ENCODE measurements at places on chromosomes 11 and 22.
A peak's percentile ranks its signal among the peaks of the same experiment; 100 is the strongest.

- no peak for DNase-seq
Observed at GRCh38 chr11:132719684-132720083, 812.6 kb downstream of the OPCML start.

DNA sequence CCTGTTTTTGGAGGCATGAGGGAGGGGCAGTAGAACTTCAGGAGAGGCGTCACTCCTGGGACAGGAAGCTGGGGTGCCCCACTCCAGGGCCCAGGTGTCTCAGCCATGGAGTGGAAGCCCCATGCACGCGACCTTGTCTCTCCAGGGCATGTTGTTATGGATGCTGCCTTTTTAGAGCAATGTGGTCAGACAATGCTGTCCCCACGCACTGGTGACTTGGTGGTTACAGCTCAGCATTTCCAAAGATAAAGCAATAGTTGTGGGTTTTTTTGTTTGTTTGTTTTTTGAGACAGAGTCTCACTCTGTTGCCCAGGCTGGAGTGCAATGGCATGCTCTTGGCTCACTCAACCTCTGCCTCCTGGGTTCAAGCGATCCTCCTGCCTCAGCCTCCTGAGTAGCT lies 22.3 kb downstream of the EIF4G2 start:
- no peak for DNase-seq

DNA sequence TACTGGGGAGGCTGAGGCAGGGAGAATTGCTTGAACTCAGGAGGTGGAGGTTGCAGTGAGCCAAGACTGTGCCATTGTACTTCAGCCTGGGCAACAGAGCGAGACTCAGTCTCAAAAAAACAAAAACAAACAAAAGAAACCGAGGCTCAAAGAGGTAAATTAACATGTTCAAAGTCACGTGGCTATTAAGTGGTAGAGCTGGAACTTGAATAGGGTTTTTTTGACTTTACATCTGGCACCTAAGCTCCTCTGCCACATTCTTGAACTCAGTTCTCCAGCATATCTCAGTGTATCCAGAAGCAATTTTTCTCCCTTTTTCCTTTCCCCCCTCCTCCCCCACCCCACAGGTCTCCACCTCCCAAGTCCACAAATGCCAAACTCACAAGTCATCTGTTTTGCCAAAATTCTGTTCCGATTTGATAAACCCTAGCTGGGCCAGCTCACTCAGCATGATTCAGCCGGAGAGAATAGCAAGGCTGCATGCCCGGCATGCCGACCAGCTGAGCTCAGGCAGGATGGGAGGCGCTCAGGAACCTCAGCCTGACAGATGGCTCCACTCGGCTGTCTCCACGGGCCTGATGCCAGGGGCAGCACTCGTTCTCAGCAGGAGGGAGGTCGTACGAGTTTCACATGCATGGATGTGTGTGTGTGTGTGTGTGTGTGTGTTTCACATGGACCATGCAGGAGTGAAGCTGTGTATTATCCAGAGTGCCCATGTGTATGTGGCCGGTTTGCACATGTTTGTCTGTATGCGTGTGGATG lies 63.2 kb upstream of the RRAS2 start:
- DNase-seq: peak; percentile 32

DNA sequence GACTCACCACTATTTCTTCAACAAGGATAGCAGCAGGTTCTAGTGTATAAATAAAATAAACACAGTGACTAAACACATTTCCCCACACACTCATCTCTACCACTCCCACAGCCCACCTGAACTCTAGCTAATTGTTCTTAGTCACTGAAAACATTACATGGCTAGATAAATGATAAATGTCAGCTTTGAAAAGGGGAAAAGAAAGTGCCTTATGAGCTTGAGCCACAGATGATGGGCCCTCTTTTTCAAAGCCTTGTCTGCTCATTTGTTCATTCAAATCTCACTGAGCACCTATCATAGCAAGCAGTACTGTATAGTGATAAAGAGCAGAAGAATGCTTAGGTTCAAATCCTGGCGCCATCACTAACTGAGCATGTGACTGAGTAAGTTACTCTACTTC lies 58.3 kb downstream of the SIK3 start:
- DNase-seq: no peak

GRCh38 chr22:20396639-20397038 lies 2.7 kb downstream of the ZNF74 start:
- DNase-seq: no peak

GRCh38 chr11:120682866-120683265 lies 171.3 kb downstream of the GRIK4 start:
- DNase-seq: no peak

DNA sequence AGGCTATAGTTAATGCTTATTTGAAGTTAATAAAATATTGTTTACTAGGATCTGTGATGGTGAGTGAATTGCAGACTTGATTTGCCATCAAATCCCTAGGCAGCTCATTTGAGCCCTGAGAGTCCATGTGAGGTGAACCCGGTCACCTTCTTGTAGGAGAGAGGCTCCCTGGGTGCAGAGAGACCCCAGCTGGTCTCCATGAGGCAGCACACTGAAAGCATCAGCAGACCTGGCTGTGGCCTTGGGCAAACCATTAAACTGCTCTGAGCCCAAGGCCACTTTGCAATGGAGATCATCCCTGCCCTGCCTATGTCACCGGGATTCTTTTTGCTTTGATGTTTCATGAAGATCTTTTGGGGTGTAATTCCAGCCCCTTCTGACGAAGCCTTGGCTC lies 125.2 kb downstream of the MICAL2 start:
- peak; percentile 2 for DNase-seq

DNA sequence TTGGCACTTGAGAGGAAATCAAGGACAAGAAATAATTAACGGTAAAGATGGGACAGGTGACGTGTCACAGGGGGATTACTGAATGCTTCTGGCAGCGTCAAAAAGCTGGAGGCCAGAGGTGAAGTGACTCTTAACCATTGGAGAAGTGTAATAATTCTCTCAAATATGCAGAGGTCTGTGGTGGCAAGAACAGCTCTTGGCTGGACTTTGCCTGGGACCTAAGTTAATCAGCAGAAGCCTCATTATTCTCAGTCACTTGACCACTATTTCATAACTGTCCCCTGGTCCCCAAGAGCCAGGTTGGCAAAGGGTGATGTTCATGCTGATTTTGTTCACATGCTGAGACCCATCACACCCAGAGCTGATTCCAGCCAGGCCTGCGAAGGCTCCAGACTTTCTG lies 72.9 kb downstream of the TIMP3 start:
- DNase-seq: no peak

GRCh38 chr22:47064016-47064415 lies 301.6 kb downstream of the TBC1D22A start:
- DNase-seq: no peak

DNA sequence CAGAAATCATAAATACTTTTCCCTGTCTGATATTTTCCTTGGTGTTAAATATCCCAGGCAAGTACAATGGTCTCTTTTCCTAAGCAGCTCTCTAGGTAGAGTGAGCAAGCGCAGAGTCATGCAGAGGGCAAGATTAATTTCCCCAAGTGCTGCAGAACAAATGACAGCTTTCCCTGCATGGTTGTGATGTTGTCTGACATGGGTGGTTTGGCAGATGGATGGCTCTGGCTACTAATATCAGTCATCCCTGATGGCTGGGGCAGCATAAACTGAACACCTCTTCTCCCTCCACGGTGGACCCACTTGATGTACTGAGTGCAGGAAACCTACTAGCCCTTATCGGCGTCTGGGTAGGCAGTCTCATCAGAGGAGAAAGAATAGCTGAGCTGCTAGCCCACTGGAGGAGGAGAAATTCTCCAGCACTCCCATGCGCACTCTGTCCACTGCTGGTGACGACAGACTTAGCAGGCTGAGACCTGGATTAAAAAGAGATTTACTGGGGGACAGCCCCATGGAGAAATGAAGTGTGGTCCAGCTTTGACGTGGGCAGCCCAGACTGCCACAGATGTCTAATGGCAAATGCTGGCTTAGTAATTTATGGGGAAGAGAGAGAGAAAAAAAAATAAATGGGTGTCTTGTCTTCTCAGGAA lies 202.9 kb downstream of the DBX1 start:
- no peak for DNase-seq

- no peak for DNase-seq
Observed at GRCh38 chr22:33542153-33542552, 378.1 kb downstream of the LARGE1 start.

- DNase-seq: no peak
Observed at GRCh38 chr22:20004464-20004863, 12.2 kb downstream of the ARVCF start.

DNA sequence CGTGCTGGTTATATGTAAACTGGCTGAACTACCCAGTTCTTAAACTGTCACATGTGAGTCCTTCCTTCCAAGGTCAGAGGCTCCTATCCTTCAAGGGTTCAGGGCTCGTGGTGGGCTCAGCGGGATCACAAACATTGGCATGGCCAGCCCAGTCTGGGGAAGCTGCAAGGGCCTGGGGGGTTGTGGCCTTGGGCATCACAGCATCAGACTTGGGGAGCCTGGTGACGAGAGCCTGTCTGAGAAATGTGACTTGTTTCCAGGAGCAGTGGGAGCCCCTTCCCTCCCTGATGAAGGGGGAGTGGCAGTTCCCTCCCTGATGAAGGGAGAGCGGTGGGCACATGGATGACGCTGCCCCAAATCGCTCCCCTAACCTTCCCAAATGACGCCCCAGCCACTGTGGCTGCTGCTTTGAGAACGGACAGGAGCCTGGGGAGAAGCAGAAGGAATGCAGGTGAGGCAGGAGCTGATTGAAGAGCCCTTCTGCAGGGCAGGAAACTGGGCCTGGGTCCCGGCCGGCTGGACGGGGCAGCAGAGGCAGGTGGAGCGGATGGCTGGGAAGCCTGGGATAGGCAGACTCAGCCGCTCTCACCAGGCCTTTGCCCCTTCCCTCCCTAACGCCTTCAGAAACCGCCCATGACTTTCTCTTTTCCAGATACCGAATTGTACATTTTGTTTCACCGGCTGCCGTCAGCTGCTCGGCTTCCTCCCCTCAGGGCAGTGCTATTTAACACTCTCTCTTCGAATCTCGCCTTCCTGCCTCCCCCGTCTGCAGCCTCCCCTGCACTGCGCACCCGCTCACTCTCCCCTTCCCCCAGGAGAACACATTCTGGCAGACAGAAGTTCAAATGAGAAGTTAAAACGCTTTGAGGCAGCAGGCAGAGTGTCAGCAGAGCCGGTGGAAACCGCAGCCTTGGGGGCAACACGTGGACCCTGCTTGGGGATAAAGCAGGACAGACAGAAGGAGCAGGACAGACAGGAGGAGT lies 1486.7 kb downstream of the BRD1 start:
- no peak for DNase-seq

- no peak for DNase-seq
Observed at GRCh38 chr11:104169091-104169490, 5.1 kb upstream of the PDGFD start.

Data from Kasumi-1 (cell line).